Stimulated activated CD4-positive, alpha-beta T cell treated with anti-CD3 and anti-CD28 coated beads, Interleukin-1b, Interleukin-23, amount 100 ng/mL, for 1 hour (primary cell): ENCODE measurements at places on chromosomes 7 and 10.

DNA sequence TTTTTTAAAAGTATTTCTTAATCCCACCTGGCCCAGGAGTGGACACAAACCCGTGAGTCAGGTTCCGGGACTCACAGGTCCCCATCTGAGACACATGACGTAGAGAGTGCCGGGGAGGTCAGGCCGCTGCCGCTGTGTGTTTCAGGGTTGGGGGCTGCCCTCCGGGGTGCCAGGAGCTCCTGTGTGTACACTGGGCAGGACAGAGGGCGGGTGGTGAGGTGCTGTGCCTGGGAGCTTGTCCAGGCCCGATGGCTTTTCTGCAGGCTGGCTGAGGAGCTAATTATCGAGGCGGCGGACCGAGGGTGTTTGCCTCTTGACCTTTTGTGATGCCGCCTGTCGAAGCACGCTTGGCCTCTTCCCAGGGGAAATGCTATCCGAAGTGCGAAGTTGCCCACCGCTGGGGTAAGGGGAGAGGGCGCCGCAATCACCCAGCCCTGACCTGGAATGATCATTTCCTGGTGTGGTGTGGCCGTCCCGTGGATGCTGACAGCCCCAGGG lies 42.1 kb downstream of the FOXL3 start:
- DNase-seq, result no peak

- no peak for DNase-seq
Measured at GRCh38 chr10:77186936-77187335, 450.7 kb downstream of the KCNMA1 start.

GRCh38 chr10:97736403-97736901 lies 476 bp upstream of the ZFYVE27 start:
- no peak for DNase-seq

DNA sequence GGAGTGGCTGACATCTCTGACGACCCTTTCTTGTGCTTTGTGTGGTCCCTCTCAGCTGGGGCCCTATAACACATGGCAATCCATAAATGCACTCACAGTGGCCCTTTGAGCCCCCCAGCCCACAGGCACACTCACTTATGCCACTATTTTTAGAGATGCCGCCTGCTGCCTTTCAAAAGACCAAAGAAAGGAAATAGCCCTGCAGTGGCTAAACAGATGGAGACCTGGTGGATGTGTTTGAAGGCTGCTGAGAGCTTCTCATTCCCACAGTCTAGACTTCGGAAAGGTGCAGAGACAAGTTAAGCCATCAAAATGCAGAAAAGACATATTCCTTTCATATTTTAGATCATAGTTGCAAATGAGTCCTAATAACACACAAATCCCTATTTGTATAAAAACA lies 42.0 kb upstream of the PDZD8 start:
- DNase-seq, result no peak

- DNase-seq, result no peak
Measured at GRCh38 chr10:113319479-113319878, 233.4 kb upstream of the HABP2 start.

DNA sequence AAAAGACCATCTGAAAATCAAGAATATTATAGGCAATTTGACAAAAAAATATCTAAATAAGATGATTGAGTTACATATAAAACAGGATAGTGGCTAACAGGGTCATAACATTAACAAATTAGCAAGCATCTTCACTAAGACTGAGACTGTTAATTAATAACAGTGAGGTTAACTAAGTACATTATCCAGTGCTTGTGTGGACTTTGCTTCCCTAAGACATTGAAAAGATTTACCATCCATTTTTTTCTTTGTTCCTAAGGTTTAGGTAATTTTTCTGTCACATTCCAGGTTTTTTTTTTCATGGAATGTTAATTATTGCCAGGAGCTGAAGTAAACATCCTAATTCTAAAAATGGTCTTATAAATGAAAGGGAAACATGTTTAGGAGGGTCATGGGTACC lies 227.6 kb downstream of the ANKRD7 start:
- no peak for DNase-seq

DNA sequence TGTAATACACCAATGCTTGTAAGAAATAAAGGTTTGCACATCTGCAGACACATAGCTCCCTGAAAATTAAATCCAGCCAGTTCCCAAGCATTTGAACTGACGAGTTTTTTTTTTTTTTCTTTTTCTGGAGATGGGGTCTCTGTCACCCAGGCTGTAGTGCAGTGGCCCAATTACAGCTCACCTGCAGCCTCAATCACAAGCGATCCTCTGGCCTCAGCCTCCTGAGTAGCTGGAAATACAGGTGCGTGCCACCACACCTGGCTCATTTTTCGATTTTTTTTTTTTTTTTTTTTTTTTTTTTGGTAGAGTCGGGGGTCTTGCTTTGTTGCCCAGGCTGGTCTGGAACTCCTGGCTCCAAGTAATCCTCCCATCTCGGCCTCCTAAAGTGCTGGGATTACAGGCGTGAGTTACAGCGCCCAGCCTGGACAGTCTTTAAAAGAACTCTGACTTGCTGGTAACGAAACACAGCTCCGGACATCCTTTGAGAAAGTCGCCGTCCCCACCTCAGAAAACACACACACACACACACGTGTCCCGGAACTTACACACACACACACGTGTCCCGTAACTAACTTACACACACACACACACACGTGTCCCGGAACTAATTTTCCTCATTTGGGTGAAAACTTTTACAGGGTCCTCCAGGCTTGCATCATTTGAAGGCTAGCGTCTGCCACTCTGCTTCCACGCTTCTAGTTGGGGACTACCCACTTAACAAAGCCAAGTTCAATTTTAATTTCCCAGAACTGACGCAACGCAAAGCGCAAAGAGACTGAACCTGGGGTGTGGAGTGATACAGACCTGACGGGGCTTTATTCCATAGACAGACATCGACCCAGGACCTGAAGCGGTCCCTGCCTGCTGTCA lies 18.6 kb downstream of the OCM2 start:
- DNase-seq, result peak; percentile 3

DNA sequence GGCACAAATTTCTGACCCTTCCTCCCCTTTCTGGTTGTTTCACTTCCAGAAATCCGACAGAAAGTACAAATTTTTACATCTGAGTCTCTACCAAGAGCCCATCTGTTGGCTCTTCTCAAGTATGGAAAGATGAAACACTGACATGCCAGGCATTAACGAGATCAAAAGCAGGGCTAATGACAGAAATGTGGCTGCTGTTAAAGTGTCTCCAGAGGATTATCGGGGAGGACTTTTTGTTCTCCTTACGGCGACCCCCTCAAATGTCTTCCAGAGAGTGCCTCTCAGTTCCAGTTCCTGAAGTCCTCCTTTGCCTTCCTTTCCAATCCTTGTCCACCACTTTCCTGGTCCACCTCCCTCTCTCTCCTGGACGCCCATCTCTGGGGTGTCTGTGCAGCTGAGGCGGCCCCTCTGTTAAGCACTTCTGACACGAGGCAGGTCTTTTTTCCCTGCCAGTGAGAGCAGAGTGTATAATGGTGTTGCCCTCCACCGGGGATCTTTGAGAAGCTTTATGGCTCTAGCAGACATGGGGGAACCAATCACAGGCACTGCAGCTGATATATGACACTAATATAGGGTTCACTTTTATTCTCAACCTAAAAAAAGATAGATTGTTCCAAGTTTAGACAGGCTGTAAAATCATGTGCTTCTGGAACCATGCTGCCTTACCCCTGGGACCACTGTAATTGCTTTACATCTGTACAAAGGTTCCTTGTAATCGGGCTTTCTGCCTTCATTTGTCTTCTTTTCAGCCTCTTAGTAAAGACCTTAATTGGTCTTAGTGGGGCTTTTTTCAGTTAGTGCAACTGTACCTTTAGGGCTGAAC lies 757.1 kb downstream of the AUTS2 start:
- no peak for DNase-seq

DNA sequence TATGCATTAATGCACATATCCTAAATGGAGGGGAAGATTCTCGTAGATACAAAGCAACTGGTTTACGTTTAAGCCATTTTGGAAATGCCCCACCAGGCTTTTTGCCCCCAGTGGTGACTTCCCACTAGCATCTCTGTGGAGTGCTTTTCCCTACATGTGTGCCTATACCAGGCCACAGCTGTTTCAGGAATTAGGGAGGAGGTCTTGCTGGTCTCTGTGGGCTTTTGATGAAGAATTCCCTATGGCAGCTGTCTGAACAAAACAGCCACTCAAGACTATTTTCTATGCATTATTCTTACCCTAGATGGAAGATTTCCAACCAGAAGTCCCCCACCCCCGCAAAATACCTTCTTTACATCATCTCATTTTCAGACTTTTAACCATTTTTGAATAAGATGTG lies 52.0 kb upstream of the NMT2 start:
- DNase-seq, result no peak

DNA sequence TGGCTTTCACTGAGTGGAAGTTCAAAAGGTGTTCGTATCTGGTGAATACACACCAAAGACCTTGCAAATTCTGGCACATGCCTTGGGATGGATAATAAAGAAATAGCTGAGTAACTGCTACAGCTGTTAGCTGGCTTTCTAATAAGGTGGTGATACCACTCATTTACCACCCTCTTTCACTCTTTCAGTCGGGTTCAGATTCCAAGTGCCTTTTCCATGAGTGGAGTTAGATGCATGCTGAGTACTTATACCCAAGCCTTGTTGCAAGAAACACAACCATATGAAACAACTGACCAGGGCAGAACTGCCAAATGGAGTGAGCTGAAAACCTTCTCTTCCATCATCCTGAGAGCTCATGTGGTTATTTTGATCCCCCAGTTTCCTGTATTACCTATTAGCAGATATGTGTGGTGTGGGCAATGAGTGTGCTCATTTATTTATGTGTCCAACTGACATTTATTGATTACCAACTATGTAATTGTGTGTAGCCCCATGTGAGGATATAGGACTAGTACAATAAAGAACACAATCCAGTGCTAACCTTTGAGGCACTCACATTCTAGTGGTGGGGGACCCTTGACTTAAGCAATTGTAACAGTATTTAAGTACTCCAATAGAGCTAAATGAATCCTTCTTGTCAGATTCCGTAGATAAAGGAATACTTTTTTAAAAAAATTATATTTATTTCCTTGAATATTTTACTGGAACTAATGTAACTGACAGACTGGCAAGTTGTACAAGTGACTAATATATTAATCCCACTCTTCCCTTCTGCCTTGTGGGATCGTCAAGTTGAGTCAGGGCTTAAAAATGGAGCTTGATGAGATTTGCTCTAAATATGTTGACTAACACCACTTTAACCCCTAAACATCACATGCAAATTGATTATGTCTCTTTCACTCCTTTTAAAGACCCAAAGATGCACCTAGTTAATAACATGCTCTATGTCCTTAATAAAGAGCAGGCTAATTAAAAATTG lies 124.7 kb downstream of the ARID5B start:
- no peak for DNase-seq

GRCh38 chr7:53656881-53657280 lies 621.4 kb downstream of the POM121L12 start:
- DNase-seq, result no peak
